ENCODE measurements at places on chromosomes 2 and 18.

DNA sequence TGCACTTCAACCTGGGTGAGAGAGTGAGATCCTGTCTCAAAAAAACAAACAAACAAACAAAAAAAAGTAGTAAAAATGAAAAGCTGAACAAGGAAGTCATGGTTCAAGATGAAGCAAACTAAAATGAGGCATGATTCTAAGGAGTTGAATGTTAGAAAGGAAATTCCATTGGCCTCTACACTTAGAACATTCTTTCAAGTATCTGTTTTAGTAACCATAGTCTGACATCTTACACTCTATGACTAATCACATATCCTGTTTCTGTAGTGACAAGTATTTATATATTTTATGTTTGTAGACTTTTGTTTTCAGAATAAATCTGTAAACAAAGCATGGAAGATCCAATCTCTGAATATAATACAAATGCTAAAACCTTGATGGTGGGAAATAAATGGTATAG is 164.1 kb downstream of the KIAA1328 start:
- no peak for DNase-seq

- DNase-seq = no peak
Measured at GRCh38 chr18:32072321-32072720, 19.4 kb upstream of the RNF138 start.

DNA sequence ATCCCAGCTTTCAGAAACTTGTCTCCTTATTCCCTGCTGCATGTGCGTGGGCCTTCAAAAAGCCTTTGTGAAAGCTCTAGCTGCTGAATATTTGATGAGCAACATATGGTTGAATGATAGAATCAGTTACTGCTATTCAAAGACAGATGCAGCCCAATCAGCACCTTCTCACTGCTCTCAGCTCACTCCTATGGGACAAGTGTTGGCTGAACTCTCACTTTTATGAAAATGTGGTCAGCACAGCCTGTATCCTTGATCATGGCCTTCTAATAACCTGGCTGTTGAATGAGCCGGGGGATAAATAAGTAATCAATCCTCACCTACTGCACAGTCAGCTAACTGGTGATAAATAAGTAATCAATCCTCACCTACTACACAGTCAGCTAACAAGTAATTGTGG is 103.2 kb downstream of the PIEZO2 start:
- no peak for DNase-seq

DNA sequence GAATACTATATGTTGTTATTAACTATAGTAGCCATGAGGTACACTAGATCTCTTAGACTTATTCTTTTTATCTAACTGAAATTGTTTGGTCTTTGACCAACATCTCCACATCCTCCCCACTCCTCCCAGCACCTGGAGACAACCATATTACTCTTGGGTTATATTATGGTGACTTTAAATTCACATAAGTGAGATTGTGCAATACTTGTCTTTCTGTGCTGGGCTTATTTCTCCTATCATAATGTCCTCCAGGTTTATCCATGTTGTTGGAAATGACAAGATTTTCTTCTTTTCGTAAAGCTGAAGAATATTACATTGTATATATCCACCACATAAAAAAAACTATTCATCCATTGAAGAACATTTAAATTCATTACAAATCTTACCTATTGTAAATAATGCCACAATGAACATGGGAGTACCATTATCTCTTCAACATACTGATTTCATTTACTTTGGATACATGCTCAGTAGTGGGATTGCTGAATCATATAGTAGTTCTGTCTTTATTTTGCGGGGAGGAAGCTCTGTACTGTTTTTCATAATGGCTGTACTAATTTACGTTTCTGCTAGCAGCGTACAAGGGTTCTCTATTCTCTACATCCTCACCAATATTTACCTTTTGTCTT is 159.2 kb upstream of the SCN7A start:
- DNase-seq = no peak

DNA sequence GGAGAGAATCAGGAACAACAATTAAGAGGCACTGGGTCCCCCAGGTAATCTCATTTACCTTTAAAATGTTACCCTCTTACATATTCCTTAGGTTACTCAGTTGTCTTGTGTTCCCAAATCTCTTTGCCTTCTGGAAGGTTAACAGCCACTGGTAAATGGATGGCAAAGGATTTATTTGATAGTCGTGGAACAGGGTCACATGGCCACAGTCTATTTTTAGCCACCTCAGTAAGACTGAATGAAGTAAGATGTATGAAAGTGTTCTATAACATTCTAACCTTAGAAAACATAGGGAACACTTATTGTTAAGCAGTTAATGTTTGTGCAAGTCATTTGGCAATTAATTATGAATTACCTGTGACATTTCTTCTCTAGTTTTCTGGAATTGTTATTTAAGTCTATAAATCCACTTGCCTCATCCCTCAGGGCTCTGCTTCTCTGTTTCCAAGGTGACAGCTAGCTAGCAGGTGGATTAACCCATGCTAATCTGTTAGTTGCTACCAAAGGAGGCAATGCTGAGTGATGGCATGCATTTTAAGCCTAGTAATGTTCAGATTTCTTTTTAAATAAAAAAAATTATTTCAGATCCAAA is 211.0 kb downstream of the PIK3C3 start:
- no peak for DNase-seq

- DNase-seq = no peak
Measured at GRCh38 chr18:55706898-55707297, 118.9 kb upstream of the TCF4 start.

- DNase-seq = peak; percentile 76
Measured at GRCh38 chr2:11129598-11130449, 25.4 kb upstream of the SLC66A3 start.

- peak; percentile 19 for DNase-seq
Measured at GRCh38 chr2:19868701-19869580, 32.8 kb downstream of the TTC32 start.

DNA sequence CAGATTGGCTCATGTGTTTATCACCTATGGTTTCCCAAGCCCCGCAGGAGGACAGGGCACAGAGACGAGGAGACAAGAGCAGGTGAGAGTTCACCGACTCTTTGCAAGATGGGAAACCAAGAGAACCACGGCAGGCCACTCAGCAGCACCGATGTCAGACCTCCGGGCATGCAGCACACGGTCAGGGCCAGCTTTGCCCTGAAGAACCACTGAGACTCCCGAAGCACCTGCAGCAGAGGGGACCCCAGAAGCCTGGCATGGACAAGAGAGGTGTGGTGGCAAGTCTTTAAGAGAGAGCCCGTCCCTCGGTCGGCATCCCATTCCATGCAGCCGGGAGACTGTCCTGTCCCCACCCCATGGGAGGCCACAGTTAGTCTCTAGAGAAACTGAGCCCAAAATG is 36.6 kb upstream of the TAF1B start:
- no peak for DNase-seq

DNA sequence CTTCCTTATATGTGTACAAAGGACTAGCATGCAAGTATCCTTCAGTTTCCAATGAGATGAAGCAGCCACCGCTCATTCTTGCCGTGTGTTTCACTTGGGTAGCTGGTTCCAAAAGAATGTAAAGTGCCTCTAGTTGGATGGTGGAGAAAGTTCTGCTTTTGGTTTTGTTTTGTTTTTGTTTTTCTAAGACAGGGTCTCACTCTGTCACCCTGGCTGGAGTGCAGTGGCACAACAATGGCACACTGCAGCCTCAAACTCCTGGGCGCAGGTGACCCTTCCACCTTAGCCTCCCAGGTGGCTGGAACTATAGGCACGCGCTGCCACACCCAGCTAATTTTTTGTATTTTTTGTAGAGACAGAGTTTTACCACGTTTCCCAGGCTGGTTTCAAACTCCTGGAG is 8.3 kb downstream of the ANXA4 start:
- DNase-seq = no peak
